ENCODE measurements at places on chromosomes 5 and 9.

GRCh38 chr9:87882627-87883026 lies at the start of gene SPATA31E1:
Gene SPATA31E1 (plus strand): TSS chr9:87882877. CDS start chr9:87882892, 15 bp downstream.
- DNase-seq: no peak

DNA sequence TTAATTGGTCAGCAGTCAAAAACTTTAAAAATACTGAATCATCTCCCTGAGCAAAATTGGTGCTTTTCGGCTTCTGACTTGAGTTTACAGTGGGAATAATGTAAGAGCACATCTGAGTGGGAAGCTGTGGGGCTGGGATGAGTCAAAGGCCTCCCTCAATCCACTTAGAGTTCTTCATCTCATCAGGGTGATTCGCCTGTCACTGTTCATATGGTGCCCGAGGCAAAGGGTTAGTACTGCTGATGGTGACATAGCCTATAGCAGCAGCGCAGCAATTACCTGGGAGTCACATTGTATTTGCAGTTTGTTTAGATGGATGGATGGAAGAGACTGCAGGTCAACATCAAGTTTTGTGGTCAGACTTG lies 113.8 kb upstream of the ZNF608 start:
- no peak for DNase-seq

- no peak for DNase-seq
Measured at GRCh38 chr5:554284-554988, 30.2 kb upstream of the SLC9A3 start.

GRCh38 chr9:104914466-104914865 lies 13.5 kb downstream of the ABCA1 start:
- no peak for DNase-seq

GRCh38 chr5:59746241-59746765 lies 147.2 kb downstream of the PDE4D start:
- no peak for DNase-seq

- no peak for DNase-seq
Measured at GRCh38 chr5:161051920-161052500, 200.0 kb upstream of the ATP10B start.

GRCh38 chr9:6566409-6567139 lies 79.0 kb downstream of the GLDC start:
- DNase-seq: no peak

DNA sequence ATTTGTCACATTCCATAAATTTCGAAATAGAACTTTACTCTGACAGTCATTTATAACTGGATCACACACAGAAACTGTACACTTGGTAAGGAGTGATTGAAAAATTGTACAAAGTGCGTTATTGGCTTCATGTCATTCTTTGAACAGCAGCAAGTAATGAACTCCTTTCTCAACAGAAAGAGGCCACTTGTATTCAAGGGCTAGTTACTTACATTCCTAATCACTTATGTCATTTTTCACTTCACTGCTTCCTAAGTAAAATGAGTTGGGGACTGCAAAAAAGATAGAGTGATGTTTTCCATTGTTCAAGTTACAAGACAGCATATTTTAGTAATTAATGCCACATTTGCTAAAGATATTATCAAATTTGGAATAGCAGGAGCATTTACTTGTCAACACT lies 893.2 kb downstream of the DTWD2 start:
- DNase-seq: no peak

- DNase-seq: no peak
Measured at GRCh38 chr5:14357851-14358250, 214.7 kb downstream of the TRIO start.

- no peak for DNase-seq
Measured at GRCh38 chr5:83450967-83451248, 20.6 kb upstream of the VCAN start.

DNA sequence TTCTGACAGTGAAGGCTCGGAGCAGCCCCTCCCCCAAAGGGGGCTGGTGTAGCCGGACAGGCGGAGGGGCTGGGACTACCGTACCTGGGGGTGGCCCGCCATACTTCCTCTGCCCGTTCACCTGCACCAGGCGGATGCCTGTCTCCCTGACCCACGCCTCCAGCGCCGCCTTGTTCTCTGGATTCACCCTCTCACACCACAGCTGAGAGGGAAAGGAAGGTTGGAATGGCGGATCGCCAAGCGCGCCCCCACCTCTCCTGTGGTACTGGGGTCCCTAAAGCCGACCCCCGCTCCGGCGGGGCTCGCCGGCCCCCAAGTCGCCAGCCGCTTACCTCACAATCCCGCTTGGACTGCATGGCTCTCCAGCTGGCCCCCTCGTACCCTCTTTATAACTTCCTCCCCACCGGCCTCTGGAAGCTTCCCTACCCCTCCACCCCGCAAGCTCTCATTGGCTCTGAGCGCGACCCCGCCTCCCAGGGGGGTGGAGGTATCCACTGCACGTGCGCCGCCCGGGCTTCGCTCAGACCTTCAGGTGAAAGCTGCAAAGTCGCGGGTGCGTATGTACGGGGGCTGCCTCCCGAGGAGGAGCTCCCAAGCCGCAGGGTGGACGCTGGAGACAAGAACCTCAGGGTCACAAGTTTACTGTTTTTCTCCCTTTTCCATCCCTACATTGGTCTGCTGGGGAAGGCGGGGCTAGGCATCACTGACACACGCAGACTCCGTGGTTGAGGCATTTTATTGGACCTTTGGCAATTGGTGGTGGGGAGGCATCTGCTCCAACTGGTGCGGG lies at the start of gene DND1:
TSS of gene DND1 (minus strand) at position 390 of the 790 bp plus-strand sequence. CDS start at position 356, 34 bp downstream.
- DNase-seq: no peak

GRCh38 chr5:120677481-120677880 lies 213.4 kb downstream of the PRR16 start:
- no peak for DNase-seq

DNA sequence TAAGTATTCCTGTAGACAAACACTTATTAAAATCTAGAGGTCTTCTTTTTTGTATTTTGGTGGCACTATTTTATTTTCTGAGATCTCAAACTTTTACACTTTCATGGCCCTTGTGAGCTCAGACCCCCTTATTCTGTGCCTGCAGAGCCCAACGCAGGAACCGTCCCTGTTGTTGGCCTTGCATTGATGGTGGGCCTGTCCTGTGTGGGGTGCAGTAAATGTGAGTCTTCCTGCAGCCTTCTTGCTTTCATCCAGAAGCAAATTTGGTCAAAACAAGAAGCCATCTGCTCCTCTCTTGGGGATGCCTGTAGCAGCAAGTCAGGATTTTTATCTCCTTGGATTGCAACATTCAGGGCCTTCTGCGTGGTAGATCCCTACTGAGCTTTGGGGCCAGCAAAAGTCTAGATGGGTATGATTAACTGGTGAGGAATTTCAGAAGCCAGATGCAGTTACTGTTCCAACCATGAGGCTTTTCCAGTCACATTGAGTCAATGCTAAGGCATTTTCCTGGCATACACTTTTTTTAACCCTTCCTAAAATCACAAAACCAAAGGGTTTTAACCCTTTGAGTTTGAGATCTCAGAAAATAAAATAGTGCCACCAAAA lies 31.7 kb downstream of the BASP1 start:
- no peak for DNase-seq

DNA sequence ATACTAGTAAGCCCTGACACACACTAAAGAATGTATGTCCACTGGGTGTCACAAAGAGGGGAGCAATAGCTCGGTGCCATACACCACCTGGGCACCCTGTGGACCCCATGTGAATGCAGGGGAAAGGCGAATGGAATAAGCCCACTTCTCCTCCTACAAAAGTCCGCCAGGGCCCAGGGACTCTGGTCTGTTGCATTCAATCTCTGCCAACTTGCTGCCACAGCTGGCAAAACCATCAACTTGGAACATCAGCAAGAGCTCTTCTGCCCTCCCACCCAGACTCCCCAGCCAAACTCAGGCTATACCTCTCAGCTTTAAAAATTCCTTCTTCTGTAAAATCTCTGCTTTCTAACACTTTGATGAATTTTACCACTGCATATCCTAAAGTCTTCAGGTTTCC lies 54.5 kb downstream of the PFDN1 start:
- DNase-seq: no peak

GRCh38 chr5:108059334-108059733 lies 322.6 kb downstream of the FBXL17 start:
- DNase-seq: no peak

DNA sequence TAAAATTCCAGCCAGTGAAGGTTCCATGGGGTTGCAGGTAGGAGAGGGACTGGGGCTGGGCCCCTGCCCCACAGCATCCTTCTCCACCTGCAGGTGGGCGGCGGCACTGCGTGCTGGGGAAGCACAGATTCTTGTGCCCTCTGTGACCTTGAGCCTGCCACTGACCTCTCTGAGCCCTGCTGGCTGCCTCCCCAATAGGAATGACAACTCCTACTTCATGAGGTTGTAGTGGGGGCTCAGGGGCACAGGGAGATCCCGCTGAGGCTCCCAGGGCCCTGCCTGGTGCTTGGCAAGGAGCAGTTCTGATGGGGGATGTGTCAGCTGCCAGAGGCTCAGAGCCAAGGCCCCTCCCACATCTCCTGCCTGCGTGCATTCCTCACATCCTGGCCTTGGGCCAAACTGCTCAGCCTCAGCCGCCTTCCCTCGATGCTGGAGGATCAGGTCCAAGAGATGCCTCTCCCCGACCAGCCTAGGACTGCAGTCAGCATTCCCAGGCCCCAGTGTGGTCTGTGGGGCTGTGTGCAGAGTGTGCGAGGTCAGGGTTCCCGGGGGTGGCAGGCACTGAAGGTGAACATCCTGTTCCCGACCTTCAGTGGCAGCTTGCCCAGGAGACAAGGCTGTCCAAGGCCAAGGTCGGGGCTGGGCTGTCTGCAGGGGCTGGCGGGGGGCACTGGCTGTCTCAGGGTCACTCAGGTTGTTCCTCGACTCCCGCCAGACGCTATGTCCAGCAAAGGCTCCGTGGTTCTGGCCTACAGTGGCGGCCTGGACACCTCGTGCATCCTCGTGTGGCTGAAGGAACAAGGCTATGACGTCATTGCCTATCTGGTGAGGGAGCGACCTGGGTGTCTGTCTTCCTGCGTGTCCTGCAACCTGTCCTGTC lies 7.0 kb downstream of the ASS1 start:
- DNase-seq: peak; percentile 21

DNA sequence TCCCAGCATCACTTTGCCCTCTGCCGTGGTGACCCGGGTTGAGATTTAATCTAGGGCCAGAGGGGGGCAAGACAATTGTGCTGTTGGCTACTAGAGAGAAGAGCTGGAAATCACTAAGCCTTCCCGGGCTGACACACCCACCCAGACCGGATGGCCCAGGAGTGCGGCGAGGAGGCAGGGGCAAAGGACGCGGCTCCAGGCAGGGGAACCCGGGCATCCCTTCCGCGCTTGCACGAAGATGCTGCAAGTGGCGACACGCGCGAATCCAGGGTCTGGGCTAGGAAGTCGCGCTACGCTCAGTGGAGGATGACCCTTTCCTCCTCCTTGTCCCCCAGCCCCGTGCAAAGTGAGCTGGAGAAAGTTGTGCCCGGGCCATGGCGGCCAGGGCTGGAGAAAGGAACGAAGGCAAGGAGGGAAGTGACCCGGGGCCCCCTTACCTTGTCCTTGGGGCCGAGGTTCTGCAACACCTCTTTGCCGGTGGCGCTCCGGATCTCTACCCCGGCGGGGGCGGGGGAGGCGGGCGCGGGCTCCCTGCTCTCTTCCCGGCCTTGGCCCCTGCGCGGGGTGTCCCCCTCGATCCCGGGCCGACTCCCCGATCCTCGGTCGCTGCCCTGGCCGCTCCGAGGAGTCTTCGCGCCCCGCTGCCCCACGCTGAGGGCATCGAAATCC lies 693 bp downstream of the DPYSL3 start:
- DNase-seq: no peak

DNA sequence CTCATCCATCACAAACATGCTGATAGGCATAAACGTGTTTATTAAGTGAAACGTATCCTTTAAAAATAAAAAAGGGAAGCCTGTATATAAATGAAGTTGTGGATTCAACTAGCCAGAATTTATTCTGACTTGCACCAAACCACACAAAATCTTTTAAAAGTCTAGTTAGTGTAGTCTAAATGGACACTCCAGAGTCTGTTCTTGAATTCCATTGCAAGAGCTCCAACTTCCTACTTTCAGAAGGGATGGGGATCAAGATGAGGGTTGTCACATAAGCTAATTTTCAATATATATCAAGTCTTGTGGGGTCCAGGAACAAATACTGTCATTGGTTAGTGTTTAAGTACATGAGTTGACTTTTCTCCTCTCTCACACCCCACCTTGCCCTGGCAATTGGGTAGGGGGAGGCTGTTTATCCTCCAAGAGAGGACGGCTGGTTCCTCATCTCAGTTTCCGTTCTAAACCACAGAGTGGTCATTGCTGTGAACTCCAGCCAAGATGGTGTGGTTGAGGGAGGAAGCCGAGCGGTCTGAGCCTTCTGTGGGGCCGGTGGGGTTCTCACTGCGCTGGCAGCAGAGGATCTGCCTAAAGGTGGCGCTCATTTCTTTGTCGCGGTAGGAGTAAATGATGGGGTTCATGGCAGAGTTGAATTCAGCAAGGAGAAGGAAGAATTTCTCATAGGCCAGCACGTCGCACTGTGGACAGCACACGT lies 163.2 kb downstream of the LPAR1 start:
- peak; percentile 1 for DNase-seq

DNA sequence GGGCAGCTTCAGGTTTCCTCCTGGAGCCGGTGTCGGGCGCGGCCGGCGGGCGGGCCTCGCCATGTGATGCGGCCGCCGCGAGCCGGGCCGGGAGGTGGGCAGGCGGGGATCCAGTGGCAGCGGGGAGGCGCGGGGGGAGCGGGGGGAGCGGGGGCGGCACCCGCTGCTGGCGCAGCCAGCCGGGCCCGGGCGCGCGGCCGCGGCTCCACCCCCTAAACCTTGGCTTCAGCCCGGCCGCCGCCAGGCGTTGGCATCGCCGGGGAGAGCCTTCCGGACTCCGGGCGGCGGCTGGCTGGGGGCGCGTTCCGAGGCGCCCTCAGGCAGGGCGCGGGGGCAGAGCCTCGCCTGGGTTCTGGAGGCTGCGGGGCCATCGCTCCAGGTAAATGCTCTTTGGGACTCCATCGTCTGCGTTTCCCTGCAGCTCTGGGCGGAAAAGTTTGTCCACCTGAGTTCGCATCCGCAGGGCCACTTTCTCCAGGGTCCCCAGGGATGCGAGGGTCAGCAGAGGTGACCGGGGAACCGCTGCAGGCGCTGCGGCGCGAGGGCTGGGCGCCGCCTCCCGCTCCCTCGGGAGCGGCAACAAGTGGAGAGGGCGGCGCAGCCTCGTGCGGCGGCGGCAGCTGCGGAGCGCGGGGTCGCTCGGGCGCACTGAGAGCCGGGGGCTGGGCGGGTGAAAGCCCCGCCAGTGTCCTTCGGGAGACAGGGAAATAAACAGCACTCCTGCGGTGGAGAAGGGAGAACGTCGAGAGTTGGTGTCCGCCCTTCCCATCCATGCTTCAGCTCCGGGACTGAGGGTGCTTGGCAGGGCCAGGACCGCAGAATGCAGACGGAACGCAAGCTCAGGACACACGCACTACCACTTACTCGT lies at the start of gene ARHGEF28:
TSS of gene ARHGEF28 (plus strand) at position 253 of the 868 bp plus-strand sequence. CDS start 58,656 bp downstream, outside the sequence.
- peak; percentile 63 for DNase-seq

GRCh38 chr9:94805585-94805984 lies 79.1 kb downstream of the AOPEP start:
- DNase-seq: no peak

DNA sequence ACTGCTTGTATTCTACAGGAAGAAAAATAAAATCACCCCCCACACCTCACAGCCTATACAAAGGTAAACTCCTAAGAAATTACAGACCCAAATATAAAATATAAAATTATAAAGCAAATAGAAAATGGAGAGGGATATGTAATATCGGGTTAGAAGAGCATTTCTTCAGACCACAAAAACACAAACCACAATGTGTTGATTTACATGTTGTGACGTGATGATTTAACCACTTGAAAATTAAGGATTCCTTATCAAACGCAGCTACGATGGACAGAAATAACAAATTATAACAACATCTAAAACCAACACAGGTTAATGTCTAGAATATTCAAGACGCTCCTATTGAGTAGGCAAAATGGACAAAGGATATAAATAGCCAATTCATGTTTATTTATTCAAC lies 26.3 kb downstream of the SSBP2 start:
- no peak for DNase-seq
